Dermis microvascular lymphatic vessel endothelial cell (primary cell): ENCODE measurements at places on chromosomes 11 and 22.

DNA sequence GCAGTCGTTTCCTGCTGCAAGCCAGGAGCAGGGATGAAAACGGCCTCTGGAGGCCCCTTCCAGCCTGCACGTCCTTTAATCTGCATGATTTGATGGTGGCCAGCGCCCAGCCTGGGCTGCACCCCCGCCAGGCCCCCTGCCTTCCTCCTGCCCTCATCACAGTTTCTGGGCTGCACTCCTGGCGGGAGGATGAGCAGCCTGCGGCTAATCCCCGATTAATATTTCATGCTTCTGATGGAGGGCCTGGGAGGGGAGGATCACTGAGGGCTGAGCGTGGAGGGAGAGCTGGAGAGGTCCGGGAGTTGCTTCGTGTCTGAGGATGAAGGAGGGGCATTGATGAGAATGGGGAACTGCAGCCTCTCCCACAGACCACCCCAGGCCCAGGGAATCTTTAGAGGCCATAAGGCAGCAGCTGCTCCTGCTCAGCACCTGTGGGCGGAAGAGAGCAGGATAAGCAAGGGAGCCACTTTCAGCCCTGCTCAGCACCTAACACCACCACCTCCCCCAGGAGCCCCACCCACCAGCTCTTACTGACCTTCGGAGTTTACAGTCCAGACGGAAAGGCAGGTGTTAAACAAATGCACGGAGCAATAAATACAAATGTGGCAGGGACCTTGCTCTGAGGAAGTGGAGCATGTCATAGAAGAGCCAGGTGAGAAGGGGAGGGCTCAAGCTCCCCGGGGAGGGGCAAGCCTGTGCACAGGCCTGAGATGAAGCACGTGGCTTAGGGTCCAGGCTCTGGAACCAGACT lies 135.0 kb upstream of the NECTIN1 start:
- DNase-seq, result no peak

DNA sequence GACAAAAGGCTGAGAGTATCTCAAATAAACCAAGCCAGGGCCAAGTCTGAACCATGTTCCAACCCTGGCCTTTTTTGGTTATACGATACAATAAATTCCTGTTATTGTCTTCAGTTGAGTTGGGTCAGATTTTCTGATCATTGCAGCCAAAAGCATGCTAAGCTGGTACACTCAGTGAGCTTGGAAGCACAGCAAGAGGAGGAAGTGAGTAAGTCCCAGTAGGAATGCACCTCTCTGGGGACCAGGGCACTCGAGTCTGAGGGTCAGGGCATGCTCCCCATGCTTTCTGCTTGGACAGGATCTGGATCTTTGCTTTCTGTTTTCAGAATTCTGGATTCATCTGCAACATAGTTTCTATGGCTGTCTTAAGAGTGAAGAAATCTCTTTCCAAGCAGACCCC lies 73.1 kb downstream of the TMPRSS5 start:
- peak; percentile 4 for DNase-seq

DNA sequence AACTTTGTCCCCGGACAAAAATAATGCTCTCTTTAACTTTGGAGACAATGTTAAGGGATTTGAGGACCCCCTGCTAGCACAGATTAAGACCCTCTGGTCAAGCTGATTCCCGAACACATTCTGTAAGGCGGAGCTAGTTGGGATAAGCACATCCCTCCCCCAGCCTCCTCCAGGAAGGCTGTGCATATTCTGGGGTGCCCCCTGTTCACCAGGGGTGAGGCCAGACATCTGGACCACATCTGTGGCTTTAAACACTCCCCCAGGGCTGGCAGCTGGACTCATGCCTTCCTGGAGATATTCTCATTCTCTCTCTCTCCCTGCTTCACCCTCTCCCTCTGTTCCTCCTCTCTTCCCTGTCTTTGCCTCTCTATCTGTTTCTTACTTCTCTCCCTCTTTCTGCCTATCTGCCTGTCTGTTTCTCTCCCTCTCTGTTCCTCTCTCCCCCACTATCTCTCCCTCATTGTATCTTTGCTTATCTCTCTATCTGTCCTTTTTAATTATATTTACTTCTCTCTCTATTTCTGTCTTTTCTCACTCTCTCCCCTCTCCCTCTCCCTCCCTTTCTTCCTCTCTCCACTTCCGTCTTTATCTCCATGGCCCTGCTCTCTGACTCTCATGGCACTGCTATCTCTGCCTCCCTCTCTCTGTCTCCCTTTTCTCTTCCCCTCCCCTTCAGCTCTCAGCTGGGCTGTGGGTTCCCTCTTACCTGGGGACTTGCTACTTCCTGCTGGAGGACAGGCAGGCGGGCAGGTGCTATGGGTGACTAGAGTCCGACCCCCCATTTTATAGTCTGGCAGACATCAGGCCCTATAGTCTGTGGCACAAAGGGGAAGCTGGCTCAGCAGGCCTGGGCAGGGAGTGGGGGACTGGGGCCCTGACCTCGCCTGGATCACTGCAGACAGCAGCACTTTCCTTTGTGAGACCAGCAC lies at the start of gene CRYBB1:
Gene CRYBB1, minus strand, starts transcription at position 757 of the 929 bp plus-strand sequence. CDS start 1,708 bp downstream, outside the sequence.
- no peak for DNase-seq

- DNase-seq, result no peak
These were observed 8.5 kb downstream of the SH3BP1 start for GRCh38 chr22:37647928-37648327.

- DNase-seq, result no peak
These were observed 17.6 kb downstream of the SELENOO start for GRCh38 chr22:50218153-50218995.

DNA sequence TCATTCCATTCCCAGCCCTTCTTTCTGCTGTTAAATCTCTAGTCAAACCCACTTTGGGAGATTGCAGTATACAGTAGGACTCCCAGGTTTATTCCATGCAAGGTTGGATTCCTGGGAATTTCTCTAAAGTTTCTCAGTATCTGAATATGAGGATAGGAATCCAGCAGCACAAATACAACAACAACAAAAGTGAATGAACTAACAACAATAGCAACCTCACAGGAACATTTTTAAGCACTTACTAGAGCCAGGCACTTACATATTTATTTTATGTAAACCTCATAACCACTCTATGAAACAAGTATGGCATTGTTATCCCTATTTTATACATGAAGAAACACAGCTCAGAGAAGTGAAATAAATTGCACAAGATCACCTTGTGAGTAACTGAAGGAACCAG lies 1.9 kb downstream of the MMP7 start:
- no peak for DNase-seq

- no peak for DNase-seq
These were observed 15.1 kb upstream of the SLC3A2 start for GRCh38 chr11:62865635-62866034.

DNA sequence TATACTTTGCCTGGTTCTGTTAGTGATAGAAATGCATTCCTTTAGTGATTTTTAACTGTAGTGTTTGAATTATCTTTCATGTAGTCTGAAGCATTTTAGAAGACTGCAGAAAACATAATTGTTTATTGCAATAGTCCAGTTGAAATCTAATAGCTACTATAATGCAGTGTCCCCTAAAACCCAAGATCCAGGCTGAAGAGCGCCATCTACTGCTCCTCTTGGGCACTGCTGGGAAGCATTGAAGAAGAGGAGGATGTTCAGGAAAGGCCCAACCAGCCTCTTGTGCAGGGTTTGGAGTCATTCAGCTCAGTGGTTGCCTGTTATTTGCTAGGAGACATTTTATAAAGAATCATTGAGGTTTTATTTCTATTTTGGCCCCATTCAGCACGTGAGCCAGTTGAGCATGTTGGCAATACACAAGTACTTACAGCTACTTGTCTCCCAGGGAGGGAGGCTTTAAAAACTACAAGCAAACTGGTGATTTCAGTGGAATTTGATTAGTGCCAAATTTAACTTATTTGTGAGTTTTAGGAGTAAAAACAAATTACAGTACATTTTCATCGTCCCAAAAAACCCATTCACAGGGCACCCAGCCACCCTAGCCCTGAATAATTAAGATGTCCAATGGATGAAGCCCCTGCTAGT lies 74.9 kb upstream of the HORMAD2 start:
- peak; percentile 70 for DNase-seq

- DNase-seq, result no peak
These were observed 10.1 kb downstream of the TOB2 start for GRCh38 chr22:41436322-41437113.

DNA sequence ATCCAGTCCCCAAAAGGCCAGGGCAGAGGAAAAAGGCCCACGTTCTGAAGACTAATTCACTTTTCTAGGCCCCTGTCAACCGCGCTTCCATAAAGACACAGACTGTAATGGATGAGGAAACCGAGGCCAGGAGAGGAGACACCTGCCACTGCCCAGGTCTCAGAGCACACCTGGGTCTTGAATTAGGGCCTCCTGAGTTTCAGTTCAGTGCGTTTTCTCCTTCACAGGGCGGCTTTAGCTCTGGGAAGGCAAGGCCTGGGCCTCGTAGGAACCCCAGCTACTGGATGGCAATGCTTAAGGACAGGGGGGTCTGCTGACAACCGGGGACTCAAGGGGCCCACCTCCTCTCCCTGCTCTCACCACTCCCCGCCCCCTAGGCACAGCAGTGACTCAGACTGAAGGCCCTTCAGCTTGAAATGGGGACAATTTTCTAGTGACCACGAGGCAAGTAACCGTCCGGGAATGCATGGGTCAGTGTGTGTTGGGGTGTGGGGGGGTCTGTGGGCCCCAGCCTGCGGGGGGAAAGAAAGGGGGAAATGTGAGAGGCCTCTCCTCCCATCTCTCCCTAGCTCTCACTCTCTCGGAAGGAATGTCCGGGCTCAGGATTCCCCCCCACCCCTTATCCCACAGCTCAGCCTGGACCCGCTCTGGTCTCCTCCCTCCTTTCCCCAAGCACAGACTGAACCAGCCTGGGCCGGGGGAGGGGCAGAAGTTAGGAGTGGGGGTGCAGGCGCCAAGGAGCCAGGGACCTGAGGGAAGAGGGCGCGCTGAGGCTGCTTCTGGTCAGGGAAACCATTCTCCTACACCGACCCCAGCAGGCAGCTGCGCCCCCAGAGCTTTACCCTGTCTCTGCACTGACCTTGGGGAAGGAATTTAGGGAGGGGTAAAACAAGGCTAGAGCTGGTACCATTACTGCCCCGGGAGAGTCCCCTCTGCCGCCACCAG lies 17.2 kb downstream of the CREB3L1 start:
- DNase-seq, result no peak
